ENCODE measurements at places on chromosomes 7 and 10.

DNA sequence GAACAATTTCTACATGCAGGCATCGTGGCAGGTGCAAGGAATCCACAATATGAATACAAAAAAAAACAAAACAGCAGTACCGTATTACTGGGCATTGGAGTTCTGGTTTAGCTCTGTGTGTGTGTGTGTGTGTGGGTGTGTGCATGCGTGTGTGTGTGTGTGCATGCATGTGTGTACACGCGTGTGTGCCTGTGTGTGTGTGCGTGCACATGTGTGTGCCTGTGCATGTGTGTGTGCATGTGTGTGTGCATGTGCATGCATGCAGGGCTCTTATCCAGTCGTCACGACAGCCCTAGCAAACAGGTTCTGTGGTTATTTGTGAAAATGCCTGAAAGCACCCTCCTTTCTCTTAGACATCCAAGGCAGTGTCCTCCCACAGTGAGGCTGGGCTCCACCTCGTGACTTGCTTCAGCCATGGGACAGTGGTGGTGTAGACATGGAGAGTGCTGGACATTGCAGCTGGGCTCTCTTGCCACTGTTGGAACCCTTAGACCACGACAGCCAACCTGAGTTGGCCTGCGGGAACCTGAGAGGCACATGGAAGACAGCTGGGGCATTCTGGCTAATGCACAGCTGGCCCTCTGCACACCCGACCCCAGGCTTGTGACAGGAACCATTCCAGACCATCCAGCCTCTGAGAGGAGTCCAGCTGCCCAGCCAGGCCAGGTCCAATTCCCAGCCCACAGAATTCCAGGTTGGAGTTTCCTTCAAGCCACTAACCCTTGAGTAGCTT lies 173.4 kb upstream of the SHH start:
- no peak for DNase-seq

DNA sequence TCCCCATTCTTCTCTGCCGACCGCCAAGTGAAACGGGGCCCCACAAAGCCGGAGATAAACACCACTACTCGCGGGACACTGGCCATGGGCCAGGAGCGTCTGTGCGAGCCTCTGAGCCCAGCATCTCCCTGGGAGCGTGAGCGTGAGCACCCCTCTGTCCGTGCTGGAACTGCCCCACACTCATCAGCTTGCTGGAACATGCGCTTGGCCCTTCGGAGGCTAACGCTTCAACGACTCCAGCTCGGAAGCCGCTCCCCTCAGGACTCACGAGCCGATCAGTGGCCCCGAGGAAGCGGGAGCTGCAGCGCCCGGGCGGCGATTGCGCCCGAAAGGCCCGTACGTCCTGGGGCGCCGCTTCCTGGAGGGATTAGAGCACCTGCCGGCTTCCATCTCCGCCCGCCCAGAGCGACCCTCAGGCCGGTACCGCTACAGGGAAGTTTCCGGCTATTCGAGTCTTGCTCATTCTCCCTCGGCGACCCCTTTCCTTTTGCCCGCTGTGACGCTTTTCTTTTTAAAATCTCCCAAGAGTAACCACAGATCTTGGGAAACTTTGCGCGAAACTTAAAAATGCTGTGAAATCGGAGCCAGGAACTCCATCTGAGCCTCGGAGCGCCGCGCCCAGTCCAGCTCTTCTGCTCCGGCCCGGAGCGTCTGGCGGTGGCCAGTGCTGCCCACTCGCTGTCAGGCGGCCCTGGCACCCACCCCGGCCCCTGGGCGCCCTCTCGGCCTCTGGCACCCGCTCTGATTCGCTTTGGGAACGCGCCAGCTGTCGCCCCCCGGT lies 1.0 kb downstream of the TLL2 start:
- DNase-seq: no peak

DNA sequence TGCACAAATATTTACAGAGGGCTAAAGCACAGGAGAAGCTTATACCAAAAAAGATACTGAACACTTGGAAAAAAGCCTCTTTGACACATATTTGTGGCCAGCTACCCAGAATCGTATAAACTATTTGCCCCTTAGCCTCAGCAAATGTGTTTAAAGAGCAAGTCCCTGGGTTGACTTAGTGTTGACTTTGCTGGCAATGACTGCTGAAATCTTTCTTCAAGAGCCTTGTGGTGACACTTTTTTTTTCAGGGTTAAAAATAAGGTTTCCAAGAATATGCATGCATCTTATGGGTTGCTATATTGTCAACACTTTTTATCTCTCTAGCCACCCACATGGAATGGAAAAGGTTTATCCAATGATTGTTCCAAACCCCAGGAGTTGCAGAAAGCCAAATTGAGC lies 14.9 kb upstream of the PLEKHS1 start:
- DNase-seq: no peak

DNA sequence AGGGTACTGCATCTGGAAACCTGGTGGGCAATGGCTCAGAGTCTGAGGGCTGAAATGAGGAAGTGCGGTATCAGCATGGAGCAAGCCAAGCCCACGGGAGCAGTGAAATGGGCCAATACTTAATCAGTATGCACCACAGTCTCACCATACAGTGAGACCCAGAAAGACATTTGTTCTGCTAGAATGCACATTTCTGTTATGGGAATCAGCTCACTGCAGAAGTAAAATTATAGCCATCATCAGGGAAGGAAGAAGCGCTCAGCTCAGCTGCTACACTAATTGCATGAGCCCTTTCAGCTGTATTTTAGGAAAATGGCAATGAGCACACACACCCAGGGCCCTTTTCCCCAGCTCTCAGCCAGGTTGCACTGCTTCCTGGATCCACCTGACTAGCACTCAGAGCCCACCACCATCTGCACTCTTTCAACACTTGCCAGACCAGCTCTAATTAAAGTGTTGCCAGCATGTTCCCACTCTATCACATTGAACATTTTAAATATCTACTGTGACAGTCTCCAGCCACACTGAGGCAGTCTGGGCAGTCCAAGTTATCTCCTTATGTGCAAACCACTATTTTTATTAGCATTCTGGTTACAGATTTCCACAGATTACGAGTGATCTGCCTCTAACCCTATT lies 44.2 kb upstream of the PIK3AP1 start:
- DNase-seq: no peak

GRCh38 chr7:69419934-69420333 lies 178.3 kb upstream of the AUTS2 start:
- DNase-seq: no peak

DNA sequence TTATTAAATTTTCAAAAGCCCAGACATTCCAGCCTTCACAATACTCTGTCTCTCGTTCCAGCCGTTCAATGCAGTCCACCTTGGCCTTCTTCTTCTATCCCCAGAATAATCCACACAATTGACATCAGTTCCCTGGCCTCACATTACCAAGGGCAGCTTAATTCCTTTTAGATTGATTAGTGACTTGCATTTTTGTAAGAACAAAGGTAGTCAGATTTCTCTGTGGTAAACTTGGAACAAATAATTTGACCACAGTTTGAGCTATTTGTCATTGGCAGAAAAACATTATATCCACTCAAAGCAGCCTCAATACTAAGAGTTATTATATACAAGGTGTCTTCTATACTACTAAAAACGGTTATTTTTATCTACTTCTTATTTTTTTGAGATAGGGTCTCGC lies 5.1 kb upstream of the CYTH3 start:
- no peak for DNase-seq

GRCh38 chr7:113890331-113891030 lies 28.3 kb downstream of the PPP1R3A start:
- DNase-seq: no peak

DNA sequence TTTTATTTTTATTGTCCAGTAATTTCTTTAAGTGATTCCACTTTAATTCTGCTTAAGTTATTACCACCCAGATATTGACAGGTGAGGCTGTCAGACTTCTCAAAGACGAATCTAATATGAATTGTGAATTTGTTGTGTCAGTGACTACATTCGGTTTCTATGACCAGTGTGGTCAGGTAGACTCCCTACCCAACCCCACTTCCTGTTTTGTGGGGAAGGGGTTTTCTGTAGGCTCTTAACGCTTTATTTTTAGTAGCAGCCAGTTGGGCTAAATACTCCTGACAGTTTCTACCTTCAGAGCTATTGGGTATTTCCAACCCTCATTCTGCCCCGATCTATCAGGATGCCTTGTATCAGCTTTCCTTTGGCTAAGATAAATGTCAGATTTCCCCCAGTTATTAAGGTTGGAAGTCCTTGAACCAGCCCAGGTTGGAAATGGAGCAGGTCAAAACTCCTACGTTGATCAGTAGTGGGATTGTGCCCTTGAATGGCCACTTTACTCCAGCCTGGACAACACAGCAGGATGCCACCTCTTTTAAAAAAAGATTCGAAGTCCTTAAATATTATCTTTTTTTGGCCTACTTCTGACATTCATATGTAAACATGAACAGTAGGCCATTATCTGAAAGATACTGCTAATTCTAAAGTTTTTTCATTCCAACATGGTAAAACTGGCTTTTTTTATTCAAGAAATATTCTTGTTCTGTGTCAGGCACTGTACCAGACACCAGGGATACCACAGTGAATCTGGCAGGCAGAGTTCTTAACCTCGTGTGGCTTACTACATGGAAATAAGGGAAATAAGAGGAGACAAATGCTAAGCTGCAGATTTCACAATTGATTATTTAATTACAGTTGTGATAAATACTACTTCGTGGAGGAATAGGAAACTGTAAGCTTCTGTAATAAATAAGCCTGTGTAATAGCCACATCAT lies 133.3 kb upstream of the SAMD8 start:
- DNase-seq: no peak

DNA sequence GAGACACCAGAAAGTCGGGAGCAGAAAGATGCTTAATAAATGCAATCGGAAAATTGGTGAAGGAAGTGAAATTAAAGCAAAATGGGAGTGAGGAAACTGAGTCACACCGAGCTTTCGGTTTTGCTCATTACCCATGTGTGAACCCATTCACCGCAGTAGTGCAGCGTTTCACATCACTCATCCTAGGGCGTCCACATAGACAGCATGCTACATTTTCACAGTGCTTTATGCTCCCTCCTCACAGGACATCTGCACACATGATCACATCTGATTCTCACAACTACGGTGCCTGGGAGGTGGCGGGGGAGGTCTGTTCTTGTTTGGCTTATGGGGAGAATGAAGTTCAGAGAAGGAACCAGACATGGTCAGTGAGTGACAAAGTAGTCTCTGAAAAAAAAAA lies 36.6 kb upstream of the ATP6V0A4 start:
- DNase-seq: no peak

All from AG09319 (cell line).